Psoas muscle (tissue), 8 donors: ENCODE measurements at places on chromosomes 3 and 15. TPM values are rescaled to one million over a fixed set of nuclear protein-coding genes. Genes with fewer than 3 reads are reported as not detected.
A peak's percentile ranks its signal among the peaks of the same experiment; 100 is the strongest.

The MOBP gene
- polyA plus RNA-seq = not detected

The TEX55 gene
- polyA plus RNA-seq = not detected

The HYAL2 gene
- 41.8 TPM for polyA plus RNA-seq

GRCh38 chr3:50602595-50603191, 8.9 kb downstream of the CISH start:
- peak; percentile 23 for DNase-seq

GRCh38 chr3:176554264-176554663, 643.0 kb downstream of the TBL1XR1 start:
- DNase-seq = no peak

GRCh38 chr15:50735156-50735555, 30.4 kb downstream of the SPPL2A start:
- DNase-seq = no peak

GRCh38 chr3:154137036-154137435, 15.8 kb downstream of the ARHGEF26 start:
- DNase-seq = no peak

GRCh38 chr3:66856533-66856932, 141.6 kb upstream of the KBTBD8 start:
- DNase-seq = no peak

GRCh38 chr15:92924216-92924615, 24.1 kb downstream of the CHD2 start:
- no peak for DNase-seq
